ENCODE measurements at places on chromosomes 3 and 15.
A peak's percentile ranks its signal among the peaks of the same experiment; 100 is the strongest.

DNA sequence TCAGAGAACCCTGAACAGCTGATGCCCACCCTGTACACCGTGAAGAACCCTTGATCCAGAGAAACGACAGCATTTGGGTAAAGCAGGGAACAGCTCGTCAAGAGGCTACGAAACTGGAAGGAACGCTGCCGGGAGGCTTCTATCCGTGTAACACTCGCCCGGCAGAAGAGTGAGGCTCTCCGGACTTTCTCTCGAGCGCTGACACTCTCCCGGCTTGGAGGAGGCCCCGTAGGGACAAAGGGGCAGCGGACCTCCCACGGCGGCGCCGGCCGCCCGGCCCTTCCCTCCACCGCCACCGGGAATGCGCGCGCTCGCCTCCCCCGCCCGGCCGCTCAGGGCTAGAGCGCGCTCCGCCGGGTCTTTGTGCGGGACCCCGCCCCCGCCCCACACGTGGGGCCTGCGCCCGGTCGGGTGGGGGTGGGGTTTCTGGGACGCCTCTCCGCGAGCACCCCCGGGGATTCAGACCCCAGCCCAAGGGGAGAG, 1.7 kb downstream of the HYAL2 start:
- peak; percentile 79 for DNase-seq

- no peak for DNase-seq
Measured at GRCh38 chr3:138009476-138010272, at the start of gene CLDN18. Gene CLDN18, plus strand, starts transcription at chr3:138010165. Its CDS starts 61 bp downstream, at chr3:138010226.

DNA sequence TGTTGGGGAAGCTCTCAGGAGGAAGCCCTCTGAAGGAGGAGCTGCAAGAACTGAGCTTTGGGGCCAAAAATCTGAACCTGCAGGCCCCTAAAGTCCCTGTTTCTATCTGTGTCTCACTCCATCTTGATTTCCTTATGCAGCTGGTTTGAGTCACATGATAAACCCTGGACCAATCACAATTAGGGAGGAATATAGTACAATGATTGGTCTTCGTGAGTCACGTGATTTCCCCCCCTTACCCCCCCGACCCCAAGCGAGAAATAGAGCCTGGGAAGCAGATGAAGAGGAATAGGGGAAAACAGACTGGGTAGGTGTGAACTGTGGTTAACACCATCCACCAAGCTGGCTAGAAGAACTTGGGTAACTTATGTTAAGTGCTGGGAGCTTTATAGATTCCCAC, 12.9 kb downstream of the CRABP1 start:
- DNase-seq = no peak

DNA sequence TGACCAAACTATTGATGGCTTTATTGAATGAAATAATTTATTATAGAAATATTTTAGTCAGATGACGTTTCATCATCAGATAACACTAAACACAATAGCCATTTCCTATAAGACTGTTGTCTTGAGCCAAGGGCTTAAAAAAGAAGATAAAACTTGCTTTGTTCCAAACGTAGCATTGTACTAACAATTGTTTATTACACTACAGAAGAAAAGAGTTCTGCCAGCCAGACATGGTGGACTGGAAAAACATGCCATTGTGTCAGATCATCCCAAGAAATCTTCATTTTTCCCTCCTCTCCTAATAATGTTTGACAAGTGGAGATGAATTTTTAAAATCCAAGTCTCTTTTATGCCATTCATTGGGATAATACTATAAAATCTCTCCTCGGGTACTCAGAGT, 203.3 kb downstream of the CDIN1 start:
- no peak for DNase-seq

DNA sequence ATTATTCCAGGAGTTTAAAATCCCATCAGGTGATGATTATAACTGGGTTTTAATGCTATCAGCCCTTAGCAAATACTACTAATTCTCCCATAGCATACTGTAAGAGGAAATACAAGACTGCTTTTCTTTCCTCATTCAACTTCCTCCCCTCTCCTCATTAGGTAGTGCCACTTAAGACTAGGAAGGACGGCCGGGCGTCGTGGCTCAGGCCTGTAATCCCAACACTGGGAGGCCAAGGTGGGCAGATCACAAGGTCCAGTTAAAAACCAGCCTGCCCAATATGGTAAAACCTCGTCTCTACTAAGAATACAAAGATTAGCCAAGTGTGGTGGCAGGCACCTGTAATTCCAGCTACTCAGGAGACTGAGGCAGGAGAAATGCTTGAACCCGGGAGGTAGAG, 14.7 kb downstream of the NDUFAF1 start:
- no peak for DNase-seq

- DNase-seq = no peak
Measured at GRCh38 chr3:10245081-10245712, 3.1 kb upstream of the TATDN2 start.

- DNase-seq = no peak
Measured at GRCh38 chr3:169759256-169759655, 5.6 kb downstream of the TERC start.

DNA sequence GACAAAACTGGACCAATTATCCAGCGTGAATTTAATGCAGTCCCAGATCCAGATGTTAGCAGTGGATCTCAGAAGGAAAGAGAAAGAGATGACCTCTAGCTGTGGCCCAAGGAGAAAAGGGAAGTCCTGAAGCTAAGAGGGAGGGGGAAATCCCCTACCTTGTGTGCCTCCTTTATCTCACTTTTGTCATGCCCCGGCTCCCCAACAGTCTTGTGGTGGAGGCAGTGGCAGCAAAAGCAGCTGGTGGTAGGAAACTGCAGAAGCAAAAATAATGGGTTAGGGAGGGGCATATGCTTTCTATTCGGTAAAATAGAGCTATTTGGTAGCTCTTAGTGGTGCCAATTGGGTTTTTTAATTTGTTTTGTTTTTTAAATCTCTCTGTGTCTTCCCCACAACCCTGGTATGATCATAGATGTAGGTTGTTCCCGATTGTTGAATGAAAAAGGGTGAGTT, 56.5 kb downstream of the MCTP2 start:
- no peak for DNase-seq

- DNase-seq = no peak
Measured at GRCh38 chr3:190325923-190326322, 3.7 kb upstream of the CLDN1 start.

- DNase-seq = no peak
Measured at GRCh38 chr3:8497582-8497981, 4.0 kb upstream of the LMCD1 start.

GRCh38 chr15:68620721-68621527, 42.1 kb downstream of the CORO2B start:
- peak; percentile 47 for DNase-seq

DNA sequence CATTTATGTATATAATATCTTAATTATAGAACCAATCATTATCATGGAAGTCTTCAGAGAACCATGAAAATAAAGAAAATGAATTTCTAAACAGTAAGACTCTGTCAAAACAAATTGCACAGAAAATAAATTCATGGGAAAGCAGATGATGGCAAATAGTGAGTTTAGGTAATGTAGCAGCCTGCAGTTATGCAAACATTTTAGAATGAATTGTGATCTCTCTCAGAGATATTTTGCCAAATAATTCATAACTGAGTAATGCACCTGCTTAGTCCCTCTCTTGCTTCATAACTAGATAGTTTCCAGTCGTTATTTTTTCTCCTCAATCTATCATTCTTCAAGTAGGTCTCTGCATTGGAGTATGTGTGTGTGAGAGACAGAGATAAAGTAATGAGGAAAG, 492.7 kb upstream of the THBS1 start:
- no peak for DNase-seq

- DNase-seq = no peak
Measured at GRCh38 chr3:178948546-178948945, 123.1 kb downstream of the ZMAT3 start.

GRCh38 chr15:65246939-65247338, 35.7 kb upstream of the CILP start:
- no peak for DNase-seq

DNA sequence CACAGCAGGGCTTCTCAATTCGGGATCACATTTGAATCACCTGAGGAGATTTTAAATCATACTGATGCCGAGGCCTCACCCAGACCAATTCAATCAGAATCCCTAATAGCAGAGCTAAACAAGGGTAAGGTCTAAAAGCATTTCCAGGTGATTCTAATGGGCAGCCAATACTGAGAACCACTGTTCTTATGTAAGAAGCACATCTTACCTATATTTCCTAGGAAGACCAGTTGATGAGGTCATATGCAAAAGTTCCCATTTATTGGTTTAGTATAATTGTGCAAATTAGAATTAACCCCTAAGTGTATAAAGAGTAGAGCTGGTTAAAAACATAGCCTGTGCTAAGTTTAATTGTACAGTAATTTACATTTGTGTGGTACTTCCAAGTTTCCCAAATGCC, 2.1 kb downstream of the TIGIT start:
- DNase-seq = no peak

GRCh38 chr3:14507305-14507741, 32.8 kb downstream of the GRIP2 start:
- DNase-seq = no peak

DNA sequence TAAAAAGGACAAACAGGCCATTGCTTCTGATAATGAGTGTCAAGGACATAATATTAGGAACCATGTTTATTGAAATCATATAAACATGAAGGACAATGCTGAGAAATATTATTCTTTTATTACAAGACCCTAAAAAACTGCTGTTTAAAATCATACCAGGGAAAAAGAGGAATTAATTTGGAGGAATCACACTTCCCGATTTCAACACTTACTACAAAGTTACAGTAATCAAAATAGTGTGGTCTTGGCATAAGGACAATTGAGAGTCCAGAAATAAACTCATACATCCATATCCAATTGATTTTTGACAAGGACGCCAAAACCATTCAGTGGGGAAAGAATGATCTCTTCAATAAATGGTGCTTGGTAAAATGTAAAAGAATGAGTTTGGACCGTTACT, 13.0 kb downstream of the CYP1A1 start:
- DNase-seq = no peak

DNA sequence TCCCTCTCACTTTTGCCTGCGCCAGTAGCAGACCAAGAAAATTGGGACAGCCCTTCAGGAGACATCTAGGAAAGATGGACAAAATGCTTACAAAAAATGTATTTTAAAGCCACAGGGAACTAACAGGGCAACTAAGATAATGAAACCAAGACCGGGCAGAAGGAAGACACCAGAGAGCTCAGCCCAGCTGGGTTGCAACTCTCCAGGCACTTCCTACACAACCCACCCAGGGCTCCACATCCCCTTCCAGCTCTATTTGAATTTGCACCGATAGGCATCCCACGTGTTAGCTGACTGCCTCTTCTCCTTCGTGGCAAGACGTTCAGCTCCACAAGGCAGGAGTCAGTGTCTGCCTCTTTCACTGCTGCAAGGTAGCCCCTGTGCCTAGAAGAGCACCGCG, 6.6 kb upstream of the ATP10A start:
- DNase-seq = no peak

DNA sequence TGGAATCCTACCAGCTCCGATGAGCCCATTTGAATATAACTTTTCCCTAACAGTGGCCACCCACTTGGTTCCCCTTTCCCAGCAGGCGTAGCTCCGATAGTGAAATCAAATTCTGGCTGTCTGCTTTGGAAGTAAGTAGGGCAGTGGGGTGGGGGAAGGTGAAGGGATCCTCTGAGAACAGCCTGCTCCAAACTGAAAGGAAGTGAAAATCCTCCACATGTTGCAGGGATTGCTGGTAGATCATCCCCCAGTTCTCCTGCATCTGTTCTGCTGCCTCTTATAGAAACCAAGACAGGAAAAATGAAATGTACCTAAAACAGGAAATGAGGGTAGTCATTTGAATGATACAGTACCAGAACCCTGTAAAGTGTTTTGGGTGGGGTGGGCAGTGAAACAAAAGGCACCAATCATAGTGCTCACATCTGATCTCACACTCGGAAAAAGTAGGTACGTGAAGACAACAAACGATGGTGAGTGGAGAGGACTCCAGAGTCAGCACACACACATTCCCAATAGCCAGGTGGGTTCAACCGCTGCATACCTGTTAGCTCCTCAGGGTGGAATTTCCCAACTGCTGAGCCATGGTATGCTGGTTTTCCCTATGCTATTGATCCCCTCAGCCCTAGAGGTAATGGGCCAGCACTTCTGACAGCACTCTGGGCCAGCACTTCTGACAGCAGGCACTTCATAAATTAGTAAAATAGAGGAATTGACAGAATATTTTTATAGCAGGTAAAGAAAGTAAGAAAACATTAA, 304.9 kb upstream of the ADAMTS9 start:
- DNase-seq = no peak

- DNase-seq = no peak
Measured at GRCh38 chr3:121663171-121663847, 2.6 kb upstream of the HCLS1 start.

GRCh38 chr15:97867870-97868269, 92.6 kb upstream of the ARRDC4 start:
- no peak for DNase-seq

DNA sequence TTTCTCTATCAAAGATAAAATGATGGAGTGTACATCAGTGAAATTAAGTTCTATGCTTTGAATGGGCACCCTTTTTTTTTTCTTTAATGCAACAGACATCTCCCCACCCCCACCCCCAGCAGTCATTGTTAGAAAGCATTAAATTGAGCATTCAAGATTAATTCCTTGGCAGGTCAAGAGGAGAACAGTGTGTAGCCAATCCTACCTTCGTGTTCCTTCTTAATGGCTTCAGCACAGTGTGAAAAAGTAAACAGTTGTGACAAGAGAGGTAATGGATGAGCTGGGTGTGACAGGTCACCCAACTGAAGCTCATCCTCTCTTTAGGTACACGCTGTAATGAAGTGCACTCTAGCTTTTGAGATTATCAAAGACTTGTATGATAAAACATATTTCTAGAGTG, 198.5 kb upstream of the RARB start:
- DNase-seq = no peak

- DNase-seq = peak; percentile 42
Measured at GRCh38 chr15:67105065-67105951, 39.9 kb downstream of the SMAD3 start.

DNA sequence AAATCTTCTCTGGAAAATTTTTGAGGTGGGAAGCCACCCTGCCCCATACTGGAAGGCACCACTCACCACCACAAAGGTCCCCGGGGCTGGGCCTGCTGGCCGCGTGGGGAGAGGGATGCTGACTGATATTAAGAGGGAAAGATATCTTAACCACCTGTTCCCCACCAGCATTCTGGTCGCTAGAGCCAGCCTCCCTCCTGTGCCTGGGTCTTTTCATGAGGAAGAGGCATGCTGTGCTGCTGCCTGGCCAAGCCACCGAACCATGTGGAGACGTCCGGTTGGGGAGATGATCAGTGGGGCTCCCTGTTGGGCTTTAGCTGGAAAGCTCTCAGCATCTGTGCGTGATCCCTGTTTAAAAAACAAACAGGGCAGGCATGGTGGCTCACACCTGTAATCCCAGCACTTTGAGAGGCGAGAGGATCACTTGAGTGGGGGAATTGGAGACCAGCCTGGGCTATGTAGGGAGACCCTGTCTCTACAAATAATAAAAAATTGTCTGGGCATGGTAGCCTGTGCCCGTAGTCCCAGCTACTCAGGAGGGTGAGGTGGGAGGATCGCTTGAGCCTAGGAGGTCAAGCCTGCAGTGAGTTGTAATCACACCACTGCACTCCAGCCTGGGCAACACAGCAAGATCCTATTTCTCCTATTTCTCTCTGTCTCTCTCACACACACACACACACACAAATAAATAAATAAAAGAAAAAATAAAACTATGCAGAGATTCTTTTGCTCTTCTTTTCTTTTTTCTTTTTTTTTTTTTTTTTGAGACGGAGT, 1.0 kb downstream of the KLHL18 start:
- no peak for DNase-seq

- DNase-seq = peak; percentile 3
Measured at GRCh38 chr3:15159501-15160136, 46.4 kb upstream of the CAPN7 start.

- DNase-seq = no peak
Measured at GRCh38 chr15:80620931-80621330, 74.2 kb upstream of the ABHD17C start.

- no peak for DNase-seq
Measured at GRCh38 chr3:154552338-154552737, 122.3 kb upstream of the GPR149 start.

- DNase-seq = no peak
Measured at GRCh38 chr3:116474801-116475200, 29.5 kb upstream of the LSAMP start.

Measured in small intestine (tissue), 16 donors.